ENCODE measurements at places on chromosomes 3 and 15. TPM values are rescaled to one million over a fixed set of nuclear protein-coding genes. Genes with fewer than 3 reads are reported as not detected.

GRCh38 chr15:89442671-89443307, 53.6 kb downstream of the RHCG start:
- H3K4me3 ChIP-seq = no peak overlapping the region
- H3K27me3 ChIP-seq = peaks cover 75% of the 10 kb centered on the region
- no peaks in the 10 kb centered on the region for H3K36me3 ChIP-seq
- peaks cover 7% of the 10 kb centered on the region for H3K4me1 ChIP-seq

GRCh38 chr15:69753867-69754266, 301.2 kb downstream of the RPLP1 start:
- no peaks in the 10 kb centered on the region for H3K36me3 ChIP-seq
- H3K27ac ChIP-seq = no peak overlapping the region
- no peak for DNase-seq

DNA sequence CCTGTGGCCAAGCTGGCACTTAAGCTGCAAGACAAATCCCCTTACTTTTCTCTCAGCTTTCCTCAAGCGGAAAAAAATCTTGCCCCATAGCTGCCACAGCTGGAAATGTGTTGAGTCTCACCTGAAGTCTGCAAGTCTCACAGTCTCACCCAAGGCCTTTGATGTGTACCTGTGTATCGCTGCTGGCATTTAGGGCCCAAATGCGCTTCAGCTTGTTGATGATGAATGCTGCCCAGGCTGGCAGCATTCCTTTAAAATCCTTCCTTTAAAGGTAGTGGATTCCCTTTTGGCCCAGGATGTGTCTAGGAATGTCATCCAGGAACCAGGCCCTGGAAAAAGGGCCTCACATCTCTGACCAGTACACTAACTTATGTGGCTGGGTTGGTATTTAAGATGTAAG, 7.0 kb downstream of the OR5K4 start:
- no peak for DNase-seq
- H3K36me3 ChIP-seq = no peaks in the 10 kb centered on the region
- H3K4me3 ChIP-seq = no peak overlapping the region
- H3K27ac ChIP-seq = no peak overlapping the region
- H3K27me3 ChIP-seq = no peaks in the 10 kb centered on the region
- H3K4me1 ChIP-seq = no peaks in the 10 kb centered on the region

- H3K36me3 ChIP-seq = no peaks in the 10 kb centered on the region
- peaks cover 6% of the 10 kb centered on the region for H3K27me3 ChIP-seq
- no peak overlapping the region for H3K27ac ChIP-seq
- no peak for DNase-seq
Observed at GRCh38 chr15:100783760-100784492, 95.7 kb upstream of the ALDH1A3 start.

DNA sequence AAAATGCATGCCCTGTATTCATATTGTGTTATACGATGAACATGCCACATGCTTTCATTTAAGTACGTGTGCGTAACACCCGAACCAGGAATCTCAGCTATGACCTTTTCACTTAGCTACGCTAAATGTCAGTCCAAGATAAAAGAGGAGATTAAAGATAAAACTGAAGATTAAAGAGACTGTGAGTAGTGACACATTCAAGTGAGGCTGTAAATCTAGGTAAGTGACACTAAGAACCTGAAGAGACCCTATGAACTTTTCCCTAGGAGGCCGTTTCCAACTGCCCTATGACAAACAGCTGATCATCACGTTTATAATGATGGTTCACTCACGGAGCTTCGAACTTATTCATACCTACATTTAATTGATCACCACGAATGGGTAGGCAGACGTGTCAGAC, 32.2 kb downstream of the TFRC start:
- H3K36me3 ChIP-seq = peaks cover 77% of the 10 kb centered on the region
- DNase-seq = no peak
- H3K4me3 ChIP-seq = no peak overlapping the region
- H3K27ac ChIP-seq = no peak overlapping the region
- H3K4me1 ChIP-seq = no peaks in the 10 kb centered on the region
- H3K27me3 ChIP-seq = no peaks in the 10 kb centered on the region

- no peaks in the 10 kb centered on the region for H3K36me3 ChIP-seq
- H3K27me3 ChIP-seq = peaks cover 11% of the 10 kb centered on the region
- DNase-seq = no peak
- no peak overlapping the region for H3K27ac ChIP-seq
- no peaks in the 10 kb centered on the region for H3K4me1 ChIP-seq
- no peak overlapping the region for H3K4me3 ChIP-seq
Observed at GRCh38 chr15:60574801-60575631, 96.1 kb upstream of the ICE2 start.

- no peak overlapping the region for H3K4me3 ChIP-seq
- H3K36me3 ChIP-seq = no peaks in the 10 kb centered on the region
- no peaks in the 10 kb centered on the region for H3K27me3 ChIP-seq
- no peaks in the 10 kb centered on the region for H3K4me1 ChIP-seq
- H3K27ac ChIP-seq = no peak overlapping the region
Observed at GRCh38 chr3:29240248-29240647, 40.6 kb upstream of the RBMS3 start.

DNA sequence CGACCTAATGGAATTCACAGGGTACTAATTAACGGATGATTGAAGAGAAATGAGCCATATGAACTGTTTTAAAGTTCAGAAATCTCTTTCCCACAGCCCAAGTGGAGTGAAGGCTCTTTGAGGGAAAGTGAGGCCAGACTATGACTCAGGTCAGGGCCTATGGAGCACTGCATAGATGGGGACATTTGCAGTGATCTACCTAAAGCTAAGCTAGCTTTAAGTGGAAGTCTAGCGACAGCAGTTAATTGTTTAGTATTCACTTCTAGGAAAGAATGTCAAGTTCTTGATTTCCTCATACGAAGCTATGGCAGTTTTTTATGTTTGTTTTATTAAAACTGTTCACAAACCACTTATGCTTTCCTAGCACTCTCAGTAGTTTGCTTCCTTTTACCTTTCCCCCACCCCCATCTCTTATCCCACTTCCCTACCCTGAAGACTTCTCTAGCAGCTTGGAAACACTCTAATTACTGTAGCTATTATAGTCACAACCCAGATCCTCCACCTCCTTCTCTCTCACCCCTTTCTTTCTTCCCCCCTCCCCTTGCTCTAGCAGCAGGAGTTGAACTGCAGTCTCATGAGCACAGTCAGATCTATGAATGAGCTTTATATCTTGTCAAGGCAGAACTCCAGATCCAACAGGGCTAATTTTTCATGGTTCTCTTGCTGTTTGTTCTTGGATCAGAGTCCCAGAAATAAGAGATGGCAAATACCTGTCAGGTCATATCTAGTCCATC, 6.2 kb downstream of the ZNF609 start:
- peaks cover 40% of the 10 kb centered on the region for H3K36me3 ChIP-seq
- H3K27ac ChIP-seq = peak overlapping the region; percentile 22
- no peaks in the 10 kb centered on the region for H3K27me3 ChIP-seq
- DNase-seq = peak; percentile 26

DNA sequence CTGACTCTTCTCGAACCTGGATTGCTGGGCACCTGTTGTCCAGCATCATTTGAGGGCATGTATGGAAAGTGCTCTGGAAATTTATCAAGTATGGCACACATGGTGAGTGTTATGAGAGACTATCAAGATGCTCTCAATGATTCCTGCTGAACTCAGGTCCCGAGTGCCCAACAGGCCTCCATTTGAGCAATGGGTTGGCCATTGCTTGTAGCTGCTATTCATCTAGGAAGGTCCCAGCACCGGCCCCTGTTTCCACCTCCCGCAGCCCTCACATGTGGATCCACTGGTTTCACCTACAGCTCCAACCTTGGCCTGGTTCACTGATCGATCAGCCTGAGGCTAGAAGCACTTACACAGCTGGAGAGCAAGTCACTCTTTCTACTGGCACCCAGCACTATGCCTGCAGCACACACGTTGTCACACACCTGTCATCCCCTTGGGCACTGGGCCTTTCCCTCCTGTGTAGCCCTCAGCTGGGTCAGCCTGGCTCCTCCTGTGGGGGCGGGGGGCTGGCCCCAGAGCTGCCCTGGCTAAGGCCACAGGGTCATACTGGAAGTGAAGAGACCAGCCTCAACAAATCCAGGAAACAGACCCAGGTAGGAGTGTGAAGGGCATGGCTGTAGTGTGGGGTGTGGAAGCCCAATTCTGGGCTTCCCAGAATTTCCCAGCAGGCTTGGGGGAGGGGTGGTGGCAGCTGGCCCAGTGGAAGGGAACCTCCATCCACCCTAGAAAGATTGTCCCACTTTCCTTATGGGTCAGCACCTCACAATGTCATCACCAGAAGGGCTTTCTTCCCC, 41.7 kb upstream of the SMAD3 start:
- H3K4me3 ChIP-seq = no peak overlapping the region
- H3K36me3 ChIP-seq = no peaks in the 10 kb centered on the region
- H3K27ac ChIP-seq = peak overlapping the region; percentile 68
- no peaks in the 10 kb centered on the region for H3K27me3 ChIP-seq
- H3K4me1 ChIP-seq = peaks cover 33% of the 10 kb centered on the region
- DNase-seq = no peak

GRCh38 chr15:70319466-70319865, 221.7 kb upstream of the TLE3 start:
- no peak overlapping the region for H3K4me3 ChIP-seq
- peaks cover 62% of the 10 kb centered on the region for H3K27me3 ChIP-seq
- no peak for DNase-seq
- no peaks in the 10 kb centered on the region for H3K4me1 ChIP-seq
- no peak overlapping the region for H3K27ac ChIP-seq
- H3K36me3 ChIP-seq = no peaks in the 10 kb centered on the region

DNA sequence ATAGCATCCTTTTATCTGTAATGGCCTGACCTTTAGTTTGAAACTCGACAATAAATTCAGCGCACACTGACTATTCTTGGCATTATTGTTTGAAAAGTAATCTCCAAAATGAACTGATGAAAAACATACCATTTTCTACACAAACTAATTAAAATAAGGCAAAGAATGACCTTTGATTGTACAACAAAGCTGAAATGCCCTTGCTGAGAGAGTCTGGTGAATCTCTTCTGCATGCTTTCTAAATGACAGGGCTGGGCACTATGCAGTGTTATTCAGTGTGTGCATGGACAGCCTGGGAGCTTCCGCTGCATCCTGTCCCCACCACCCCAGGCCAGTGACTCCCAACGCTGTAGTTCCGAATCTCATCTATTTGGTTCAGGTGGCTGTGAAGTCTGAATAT, 530.8 kb downstream of the FOXP1 start:
- no peak for DNase-seq
- no peaks in the 10 kb centered on the region for H3K4me1 ChIP-seq
- no peaks in the 10 kb centered on the region for H3K27me3 ChIP-seq
- no peak overlapping the region for H3K4me3 ChIP-seq
- no peak overlapping the region for H3K27ac ChIP-seq

DNA sequence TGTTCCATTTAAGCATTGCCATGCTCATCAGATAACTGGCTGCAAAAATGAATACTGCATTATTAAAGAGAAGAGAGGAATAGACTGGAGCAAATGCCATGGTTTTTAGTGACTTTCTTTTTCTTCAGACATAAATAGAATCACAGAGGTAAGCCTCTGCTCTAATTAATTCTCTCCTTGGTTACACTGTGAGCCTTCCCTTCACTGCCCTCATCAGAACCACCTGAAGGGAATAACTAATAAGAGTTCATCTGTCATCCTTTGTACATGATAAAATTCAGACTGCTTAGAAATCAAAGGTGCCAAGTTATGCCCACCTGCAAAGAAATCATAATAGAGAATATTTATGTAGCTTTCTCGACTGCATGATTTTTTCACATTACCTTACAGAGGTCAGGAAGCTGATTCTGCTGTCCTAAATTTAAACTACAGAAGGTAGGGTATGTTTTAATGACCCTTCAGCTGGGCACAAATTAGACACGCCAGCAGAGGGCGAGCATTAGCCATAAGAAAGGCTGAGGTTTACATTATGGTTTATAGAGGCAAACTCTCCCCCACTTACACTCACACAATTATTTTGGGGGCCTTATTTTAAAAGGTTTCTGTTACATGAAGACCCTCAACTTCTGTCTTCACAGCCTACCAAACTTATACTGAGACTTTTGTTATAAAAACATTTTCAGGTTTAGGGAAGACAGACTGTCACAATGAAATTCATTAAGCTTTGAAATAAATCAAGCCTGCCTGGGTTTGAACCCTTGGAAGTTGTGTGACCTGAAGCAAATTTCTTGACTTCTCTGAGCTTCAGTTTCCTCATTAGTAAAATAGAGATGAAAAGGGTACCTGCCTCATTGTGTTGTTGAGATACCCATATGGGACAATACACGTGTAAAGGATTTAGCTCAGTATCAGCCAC, 15.3 kb upstream of the UNC13C start:
- no peaks in the 10 kb centered on the region for H3K4me1 ChIP-seq
- H3K27me3 ChIP-seq = no peaks in the 10 kb centered on the region
- H3K4me3 ChIP-seq = no peak overlapping the region
- DNase-seq = no peak

DNA sequence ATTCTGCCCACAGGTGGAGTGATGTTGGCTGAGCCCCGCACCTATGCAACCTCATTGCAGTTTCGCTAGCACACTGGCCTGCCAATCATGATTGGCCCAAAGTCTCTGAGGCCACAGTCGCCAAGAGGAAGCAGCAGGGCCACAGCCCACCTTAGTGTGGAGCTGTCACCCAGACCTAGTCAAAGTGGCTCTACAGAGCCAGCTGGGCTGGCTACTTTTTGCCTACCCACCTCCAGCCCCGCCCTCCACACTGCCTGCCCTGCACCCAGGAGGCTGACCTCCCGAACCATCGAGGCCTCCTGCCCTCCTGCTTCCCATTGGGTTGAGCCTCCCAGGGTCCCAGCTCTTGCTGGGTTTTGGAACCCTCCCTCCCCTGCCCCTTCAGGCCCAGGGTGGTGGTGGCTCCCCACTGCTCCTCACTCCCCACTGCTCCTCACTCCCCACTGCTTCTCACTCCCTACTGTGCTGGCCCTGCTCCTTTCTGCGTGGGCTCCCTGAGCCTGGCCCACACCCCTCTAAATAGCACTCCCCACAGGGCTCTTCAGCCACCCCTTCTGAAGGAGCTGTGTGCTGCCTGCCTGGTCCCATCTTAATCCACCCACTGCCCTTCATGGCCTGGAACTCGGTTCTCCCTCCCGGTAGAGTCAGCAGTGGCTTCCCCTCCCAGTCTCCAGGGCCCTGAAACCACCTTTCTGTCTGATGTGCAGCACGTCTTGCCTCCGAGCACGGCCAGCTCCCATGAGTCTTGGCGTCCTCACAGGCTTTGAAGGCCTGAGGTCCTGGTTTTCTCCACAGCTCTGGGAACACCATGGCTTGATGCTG, 89.3 kb downstream of the WNT7A start:
- H3K27me3 ChIP-seq = peaks cover 62% of the 10 kb centered on the region
- no peak overlapping the region for H3K4me3 ChIP-seq
- H3K36me3 ChIP-seq = no peaks in the 10 kb centered on the region
- DNase-seq = no peak

The PRR23A gene
- total RNA-seq = not detected

The FETUB gene
- not detected for total RNA-seq
